ENCODE measurements at places on chromosomes 2 and 18.
A peak's percentile ranks its signal among the peaks of the same experiment; 100 is the strongest.

DNA sequence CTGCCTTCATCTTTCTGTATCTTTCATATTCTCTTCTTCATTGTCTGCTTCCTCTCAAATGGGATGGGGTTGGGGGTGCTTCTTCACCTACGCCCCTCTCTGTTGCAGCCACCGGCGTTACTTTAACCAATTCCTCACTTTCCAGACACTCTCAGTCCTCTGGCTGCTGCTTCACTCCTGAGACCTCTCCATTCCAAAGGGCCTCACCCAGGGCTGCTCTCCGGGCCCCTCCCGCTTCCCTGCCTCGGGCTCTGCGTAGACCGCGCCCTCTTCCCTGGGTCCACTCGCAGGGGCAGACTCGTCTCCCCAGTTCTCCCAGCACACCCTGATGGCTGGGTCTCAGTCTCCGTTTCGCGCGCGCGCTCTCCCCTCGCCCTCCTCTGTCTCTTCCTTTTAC, 926 bp downstream of the SERPINB8 start:
- DNase-seq: peak; percentile 53

DNA sequence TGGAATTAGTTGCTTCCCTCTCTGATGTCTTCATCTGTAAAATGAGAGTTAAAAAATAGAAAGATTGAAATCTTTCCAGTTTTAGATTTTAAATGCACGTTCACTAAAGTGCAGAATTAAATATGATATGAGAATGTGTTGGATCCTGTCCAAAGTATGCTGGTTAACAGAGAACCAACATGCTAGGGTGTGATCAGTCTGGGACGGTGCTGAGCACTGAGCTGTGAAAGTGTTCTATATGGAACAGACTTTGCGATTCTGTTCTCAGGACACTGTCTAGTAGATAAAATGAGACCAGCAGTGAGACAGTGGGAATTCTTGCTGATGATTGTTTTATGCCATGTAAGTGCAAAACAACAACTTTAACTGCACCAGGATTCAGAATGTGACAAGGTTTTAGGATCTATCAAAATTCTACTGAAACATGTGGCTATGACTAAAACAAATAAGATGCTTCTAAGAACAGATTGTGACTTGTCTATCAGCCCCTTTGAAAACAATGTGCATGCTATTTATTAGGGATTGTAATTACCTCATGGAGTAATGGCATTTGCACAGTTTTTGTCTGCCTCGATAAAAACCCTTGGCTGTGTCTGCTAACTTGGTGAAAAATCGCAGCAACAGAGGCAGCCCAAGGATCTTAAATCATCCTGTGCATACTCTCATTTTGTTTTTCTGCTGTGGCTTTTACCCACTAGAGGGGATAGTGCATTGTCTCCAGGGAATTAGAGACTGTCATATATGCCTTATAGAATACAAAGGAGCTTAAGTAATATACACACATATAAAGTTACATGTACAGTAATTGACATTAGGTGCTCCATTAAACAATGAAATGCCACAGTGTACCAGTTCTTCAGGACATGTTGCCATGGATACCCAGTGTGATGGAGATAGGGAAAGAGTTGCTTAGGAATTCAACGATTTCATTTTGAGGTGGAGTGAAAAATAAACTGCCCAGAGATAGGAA, 55.1 kb downstream of the MAP3K20 start:
- peak; percentile 51 for DNase-seq

GRCh38 chr2:85137156-85137555, 4.0 kb downstream of the TCF7L1 start:
- no peak for DNase-seq

- no peak for DNase-seq
These were observed 417.6 kb downstream of the SUCLG1 start for GRCh38 chr2:84041506-84041905.

DNA sequence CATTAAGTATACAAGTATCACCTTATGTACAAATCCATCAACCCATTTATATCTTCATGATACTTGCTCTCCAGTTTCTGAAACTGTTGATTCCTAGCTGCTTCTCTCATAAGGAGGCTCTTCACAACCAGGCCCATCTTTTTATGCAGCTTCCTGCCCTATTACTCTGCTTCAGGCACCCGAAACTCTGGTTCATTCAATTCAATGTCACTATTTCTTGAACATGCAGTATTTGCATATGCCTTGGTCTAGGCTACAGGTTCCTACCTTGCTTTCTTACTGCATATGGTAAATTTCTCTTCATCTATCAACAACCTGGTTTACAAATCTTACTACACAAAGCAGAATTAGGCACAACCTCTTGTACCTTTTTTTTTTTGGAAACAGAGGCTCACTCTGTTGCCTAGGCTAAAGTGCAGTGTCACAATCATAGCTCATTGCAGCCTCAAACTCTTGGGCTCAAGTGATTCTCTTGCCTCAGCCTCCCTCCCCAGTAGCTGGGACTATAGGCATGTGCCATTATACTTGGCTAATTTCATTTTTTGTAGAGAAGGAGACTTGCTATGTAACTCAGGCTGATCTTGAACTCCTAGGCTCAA, 2.7 kb upstream of the CDKL4 start:
- no peak for DNase-seq

- peak; percentile 99 for DNase-seq
These were observed 94.1 kb upstream of the THOC1 start for GRCh38 chr18:361941-362310.

DNA sequence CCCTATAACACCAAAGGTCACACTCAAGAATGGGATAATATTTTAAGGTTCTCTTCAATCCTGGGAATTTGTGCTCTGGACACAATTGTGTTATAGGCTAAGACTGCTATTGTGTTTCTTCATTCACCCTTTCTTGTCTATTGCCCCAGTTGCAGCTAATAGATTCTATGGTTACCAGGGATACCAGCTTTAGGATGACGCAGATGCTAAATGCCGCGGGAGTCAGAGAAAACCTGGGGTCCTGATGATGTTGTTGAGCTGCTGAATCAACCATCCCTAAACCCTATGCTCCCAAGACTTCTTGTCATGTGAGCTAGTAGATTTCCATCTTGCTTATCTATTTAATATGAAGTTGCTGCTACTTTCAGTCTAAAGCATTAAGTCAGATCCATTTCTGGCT, 5.4 kb downstream of the CRYGD start:
- DNase-seq: no peak

All from fibroblast of skin of scalp (primary cell).